ENCODE measurements at places on chromosomes 4 and X. TPM values are rescaled to one million over a fixed set of nuclear protein-coding genes. Genes with fewer than 3 reads are reported as not detected.

The HERC6 gene
- 6.0 TPM for total RNA-seq

The GPC4 gene
- 2.3 TPM for total RNA-seq

The NALF2 gene
- total RNA-seq = not detected

The NOX1 gene
- not detected for total RNA-seq

The DHRSX gene
- total RNA-seq = 24.5 TPM

The RAPGEF2 gene
- total RNA-seq = 168 TPM

The ARL9 gene
- total RNA-seq = not detected
